A549 (cell line): ENCODE measurements at places on chromosomes 5 and 9.

GRCh38 chr5:52334367-52334766 lies 453.3 kb upstream of the ITGA1 start:
- DNase-seq, result no peak

DNA sequence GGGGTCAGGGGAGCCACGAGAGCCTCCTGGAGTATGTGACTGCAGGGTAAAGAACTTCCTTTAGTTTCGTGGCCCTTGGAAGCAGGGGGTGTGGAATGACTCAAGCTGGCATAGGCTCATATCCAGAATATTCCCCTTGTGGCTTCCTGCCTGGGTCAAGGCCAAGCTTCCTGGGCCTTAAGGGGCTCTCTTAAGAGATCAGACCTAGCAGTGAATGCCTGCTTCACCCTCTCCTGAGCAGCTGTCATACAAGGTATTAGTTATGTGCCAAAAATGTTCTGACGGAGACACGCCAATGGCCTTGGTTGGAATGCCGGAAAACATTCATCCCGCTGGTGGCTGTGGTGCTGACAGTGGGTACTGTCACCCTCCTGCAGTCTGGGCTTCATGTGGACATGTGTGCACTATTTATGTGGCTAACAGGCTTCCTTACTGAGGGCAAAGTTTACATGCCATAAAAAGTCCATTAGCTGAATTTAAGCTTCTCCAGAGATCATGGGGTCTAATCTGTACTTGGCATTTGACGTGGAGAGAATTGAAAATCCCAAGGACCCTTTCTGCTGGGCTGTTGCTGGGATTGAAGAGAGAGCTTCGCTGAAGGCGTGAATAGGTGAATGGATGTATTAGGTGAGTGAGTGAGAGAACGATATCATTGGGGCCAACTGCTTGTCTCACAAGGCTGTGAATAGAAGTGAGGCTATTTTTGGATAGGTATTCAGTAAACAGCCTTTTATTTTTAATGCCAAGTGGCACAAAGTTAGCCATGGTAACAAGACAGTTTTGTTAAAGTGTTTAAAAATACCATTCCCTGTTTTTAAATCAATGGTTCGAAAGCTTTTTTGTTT lies 156.8 kb downstream of the MACROH2A1 start:
- no peak for DNase-seq

DNA sequence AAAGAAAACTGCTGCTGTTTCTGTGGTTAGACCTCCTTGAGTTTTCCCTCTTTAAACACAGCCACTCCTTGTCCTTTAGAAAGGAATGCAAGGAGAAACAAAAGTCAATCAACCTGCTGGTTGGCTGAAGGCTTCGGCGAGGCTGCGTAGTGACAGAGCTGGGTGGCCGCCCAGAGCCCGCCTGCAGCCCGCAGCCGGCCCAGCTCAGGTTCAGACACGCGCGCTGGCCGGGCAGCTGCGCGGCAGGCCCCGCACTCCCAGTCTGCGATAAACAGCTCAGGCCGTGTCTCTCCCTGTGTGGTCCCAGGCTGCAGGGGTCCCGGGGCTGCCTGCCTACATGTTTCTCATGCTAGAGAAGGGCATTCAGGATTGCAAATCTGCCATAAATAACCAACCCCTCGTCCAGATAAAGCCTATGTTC lies 115.4 kb downstream of the HSD17B3 start:
- DNase-seq, result no peak

DNA sequence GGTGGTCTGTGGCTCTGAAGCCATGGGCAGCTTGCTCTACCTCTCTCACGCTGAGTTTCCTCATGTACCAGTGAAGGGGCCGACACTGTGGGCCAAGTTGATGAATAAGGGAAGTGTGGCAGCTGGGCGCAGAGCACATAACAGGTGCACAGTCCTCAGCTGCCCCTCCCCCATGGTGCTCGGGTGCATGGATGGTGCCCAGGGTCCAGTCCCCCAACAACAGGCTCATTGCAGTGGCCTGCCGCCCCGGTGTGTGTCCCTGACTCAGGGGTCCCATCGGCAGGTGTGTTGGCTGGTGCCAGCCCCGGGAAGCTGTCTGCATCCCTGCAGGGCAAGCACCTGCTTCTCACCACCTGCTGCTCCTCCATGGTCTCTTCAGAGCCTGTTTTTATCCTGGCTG lies 36.6 kb downstream of the COL5A1 start:
- no peak for DNase-seq

DNA sequence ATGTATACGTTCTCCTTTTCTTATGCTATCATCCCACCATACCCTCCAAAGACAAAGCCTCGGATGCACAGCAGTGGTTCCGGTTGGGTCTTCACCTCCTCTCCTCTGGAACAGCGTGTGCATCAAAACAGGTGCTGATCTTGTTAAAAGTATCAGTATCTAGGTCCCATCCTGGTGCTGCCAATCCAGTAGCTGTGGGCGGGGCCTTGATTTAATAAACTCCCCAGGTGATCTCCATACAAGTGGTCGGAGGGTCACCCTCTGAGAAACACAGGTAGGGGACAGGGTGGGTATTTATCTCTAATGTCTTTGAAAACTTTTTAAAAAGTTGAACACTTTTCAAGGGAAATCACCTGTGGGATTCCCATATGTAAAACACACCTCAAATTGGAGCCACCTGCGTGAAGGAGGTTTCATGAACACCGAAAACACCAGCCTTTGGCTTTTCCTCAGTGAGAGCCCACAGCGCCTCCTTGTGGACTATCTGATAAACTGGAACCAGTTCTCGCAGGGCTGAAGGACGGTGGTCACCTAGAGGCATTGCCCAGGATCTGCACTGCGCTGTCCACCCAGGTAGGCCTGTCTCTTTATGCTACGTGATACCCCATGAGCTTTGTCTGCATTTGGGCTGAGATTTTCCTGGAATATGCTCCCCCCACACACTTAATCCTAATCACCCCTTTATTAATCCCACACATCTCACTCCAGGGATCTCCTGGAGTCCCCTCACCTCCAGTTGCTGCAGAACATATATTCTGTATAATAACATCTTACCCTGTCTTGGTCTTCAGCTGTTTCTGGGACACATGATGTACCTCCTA lies 80.5 kb upstream of the EPB41L4B start:
- peak; percentile 67 for DNase-seq
